ENCODE measurements at places on chromosomes 11 and 22. TPM values are rescaled to one million over a fixed set of nuclear protein-coding genes. Genes with fewer than 3 reads are reported as not detected.

The OR51B4 gene
- not detected for total RNA-seq

The ARHGEF17 gene
- 38.3 TPM for total RNA-seq

The TNNT3 gene
- not detected for total RNA-seq

The NCAM1 gene
- 689 TPM for total RNA-seq

The SLC43A3 gene
- 8.8 TPM for total RNA-seq

The CCDC15 gene
- 3.9 TPM for total RNA-seq

The OR8D2 gene
- not detected for total RNA-seq

The B4GAT1 gene
- 117 TPM for total RNA-seq

The MTMR3 gene
- total RNA-seq, result 64.8 TPM

The ACTN3 gene
- total RNA-seq, result 0.23 TPM

The UBQLNL gene
- 0.46 TPM for total RNA-seq

The NELL1 gene
- total RNA-seq, result 77.5 TPM

The NOX4 gene
- 9.7 TPM for total RNA-seq

The OR4D5 gene
- not detected for total RNA-seq

The SERGEF gene
- total RNA-seq, result 60.0 TPM

The HIC2 gene
- total RNA-seq, result 8.5 TPM

The SERHL2 gene
- total RNA-seq, result 4.4 TPM

The PRAME gene
- total RNA-seq, result not detected

The KCTD14 gene
- total RNA-seq, result 1.8 TPM

The OR52E6 gene
- total RNA-seq, result not detected

The FGF4 gene
- total RNA-seq, result not detected
